H54 (cell line): ENCODE measurements at places on chromosomes 7 and 10.

- no peak for DNase-seq
These were observed 65.9 kb upstream of the A1CF start for GRCh38 chr10:50951365-50951764.

- no peak for DNase-seq
These were observed 22.1 kb downstream of the TMEM106B start for GRCh38 chr7:12233175-12233574.

GRCh38 chr10:103884681-103885139 is 29.3 kb upstream of the SH3PXD2A start:
- peak; percentile 48 for DNase-seq

DNA sequence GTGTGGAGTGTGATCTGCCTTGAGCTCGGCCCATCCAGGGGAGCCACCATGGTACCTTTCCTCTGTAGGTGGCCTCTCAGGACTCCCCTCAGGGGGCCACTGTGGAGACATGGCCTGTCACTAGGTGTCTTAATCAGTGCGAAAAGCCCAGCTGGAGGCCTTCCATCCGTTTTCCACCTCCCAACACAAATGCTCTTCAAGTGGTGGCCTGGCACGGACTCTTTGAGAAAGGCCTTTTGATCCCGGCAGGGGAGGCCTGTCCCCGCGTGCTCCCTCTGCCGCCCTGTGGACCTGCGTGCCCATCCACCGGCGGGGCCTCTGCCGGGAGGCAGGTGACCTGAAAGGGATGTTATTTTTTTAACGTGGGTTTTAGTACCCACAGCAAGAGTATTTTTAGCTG is 149.5 kb downstream of the RGS10 start:
- no peak for DNase-seq

GRCh38 chr7:33457039-33457438 is 327.7 kb downstream of the BBS9 start:
- DNase-seq, result no peak

- no peak for DNase-seq
These were observed 180.2 kb upstream of the FZD8 start for GRCh38 chr10:35822316-35822715.

- DNase-seq, result no peak
These were observed 20.2 kb downstream of the SDK1 start for GRCh38 chr7:3321206-3321605.

GRCh38 chr7:47813620-47814260 is 134.5 kb downstream of the PKD1L1 start:
- DNase-seq, result no peak

- no peak for DNase-seq
These were observed 687 bp upstream of the ARMC3 start for GRCh38 chr10:22927166-22927565.

GRCh38 chr10:34912771-34913170 is 97.7 kb upstream of the PARD3 start:
- no peak for DNase-seq

GRCh38 chr7:132440151-132440550 is 136.1 kb downstream of the PLXNA4 start:
- no peak for DNase-seq

GRCh38 chr10:8389630-8390029 is 335.1 kb downstream of the GATA3 start:
- DNase-seq, result no peak

- no peak for DNase-seq
These were observed 4.1 kb upstream of the VSIR start for GRCh38 chr10:71777213-71777985.

DNA sequence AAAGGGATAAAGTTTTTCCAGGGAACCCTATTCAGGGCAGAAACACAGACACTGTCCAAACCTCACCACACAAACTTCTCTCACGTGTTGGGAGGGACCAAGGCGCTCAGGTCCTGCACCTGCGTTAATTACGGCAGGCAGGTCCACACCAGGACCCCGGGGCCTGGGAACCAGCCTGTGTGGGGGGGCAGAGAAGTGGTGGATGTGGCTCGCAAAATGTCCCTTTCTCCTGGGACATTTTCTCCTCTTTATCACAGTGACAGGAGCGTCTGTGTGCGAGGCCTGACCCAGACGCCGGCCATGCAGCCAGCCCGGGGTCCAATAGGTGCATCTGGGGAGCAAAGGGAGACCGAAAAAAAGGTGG is 73.4 kb upstream of the ZNF722 start:
- DNase-seq, result no peak

DNA sequence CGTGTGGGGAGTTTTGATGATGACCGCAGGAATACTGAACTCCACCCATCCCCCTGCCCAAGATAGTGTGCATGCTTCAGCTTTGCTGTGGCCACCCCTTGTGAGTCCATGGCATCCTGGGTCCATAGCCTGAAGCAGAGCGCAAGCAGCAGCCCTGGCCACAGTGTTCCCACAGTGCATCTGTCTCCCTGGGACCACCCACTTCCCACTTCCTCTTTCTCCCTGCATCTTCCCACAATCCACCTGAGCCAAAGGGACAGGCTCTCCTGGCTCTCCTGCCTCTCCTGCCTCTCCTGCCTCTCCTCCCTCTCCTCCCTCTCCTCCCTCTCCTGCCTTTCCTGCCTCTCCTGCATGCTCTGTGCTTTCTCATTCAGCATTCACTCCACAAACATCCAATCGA is 150.7 kb downstream of the PAXIP1 start:
- DNase-seq, result no peak

GRCh38 chr10:85645926-85646711 is 720.5 kb downstream of the GRID1 start:
- DNase-seq, result peak; percentile 72

GRCh38 chr7:105806592-105807447 is 69.6 kb downstream of the ATXN7L1 start:
- peak; percentile 75 for DNase-seq

GRCh38 chr10:33871061-33871956 is 536.8 kb upstream of the NRP1 start:
- DNase-seq, result no peak

DNA sequence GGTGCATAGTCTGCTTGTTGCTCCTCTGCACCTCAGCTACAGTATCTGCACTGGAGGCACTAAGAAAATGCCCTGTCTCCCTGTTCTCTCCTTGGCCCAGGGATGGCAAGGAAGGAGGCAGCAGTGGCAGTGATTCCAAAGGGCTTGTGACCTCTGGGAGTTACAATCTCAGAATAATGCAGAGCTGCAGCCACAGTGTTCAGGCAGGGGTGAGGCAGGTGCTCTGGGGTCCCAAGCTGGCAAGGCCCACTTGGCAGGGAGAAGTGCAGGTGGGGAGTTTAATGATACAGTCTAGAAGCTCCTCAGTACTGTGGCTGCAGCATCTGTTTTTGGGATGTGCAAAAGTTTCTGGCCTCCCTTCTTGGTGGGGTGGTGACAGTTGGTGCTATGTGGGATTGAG is 456.4 kb downstream of the CCSER2 start:
- DNase-seq, result no peak

- no peak for DNase-seq
These were observed 10.4 kb upstream of the PRKG1 start for GRCh38 chr10:51063659-51064535.

DNA sequence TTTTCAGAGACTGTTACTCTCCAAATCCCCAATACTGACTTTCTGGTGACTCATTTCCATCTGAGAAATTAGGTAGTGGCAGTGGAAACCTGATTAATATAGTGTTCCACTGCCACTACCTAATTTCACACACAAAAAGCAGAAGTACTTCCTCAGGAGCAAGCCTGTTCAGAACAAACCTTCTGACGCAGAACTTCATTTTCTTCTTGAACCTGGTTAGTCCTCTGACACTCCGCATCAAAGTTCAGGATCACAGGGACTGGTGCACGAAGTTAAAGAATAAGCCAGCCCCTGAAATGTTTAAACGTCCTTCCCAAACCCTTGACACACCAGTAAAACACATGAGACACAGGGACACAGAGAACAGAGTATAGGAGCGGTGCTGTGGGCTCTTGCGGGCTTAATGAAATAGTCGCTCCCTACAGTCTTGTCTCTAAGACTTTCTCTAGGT is 4.4 kb downstream of the WDR91 start:
- DNase-seq, result no peak

DNA sequence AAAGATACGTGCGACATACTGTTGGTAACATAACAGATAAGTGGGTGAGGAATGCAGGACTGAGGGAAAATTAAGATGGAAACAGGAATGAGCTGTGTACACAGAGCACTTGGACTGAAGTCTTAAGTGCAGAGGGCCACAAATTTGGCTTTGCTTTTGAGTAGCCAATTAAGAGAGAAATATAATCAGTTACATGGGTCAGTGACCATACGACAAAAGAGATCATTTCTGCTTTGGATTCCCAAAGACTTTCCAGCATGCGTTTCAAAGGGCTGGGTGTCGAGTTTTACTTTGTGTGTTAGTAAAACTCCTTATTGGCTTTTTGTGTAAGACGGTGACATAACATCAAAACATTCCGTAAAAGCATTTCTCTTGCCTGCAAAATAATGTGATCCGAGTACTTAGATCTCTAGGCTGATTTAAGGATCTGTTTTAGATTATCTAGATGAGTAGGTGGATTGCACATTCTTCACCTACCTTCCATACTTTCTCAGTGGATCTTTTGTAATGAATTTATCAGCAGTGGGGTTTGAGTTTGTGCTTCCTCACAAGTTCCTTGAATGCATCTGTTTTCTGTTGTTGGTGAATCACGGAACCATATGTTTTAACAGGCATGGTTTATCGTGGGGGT is 7.5 kb downstream of the RABGEF1 start:
- DNase-seq, result no peak

- no peak for DNase-seq
These were observed 9.7 kb upstream of the TTYH3 start for GRCh38 chr7:2621948-2622640.

GRCh38 chr7:26620352-26620751 is 244.0 kb downstream of the SKAP2 start:
- peak; percentile 81 for DNase-seq

DNA sequence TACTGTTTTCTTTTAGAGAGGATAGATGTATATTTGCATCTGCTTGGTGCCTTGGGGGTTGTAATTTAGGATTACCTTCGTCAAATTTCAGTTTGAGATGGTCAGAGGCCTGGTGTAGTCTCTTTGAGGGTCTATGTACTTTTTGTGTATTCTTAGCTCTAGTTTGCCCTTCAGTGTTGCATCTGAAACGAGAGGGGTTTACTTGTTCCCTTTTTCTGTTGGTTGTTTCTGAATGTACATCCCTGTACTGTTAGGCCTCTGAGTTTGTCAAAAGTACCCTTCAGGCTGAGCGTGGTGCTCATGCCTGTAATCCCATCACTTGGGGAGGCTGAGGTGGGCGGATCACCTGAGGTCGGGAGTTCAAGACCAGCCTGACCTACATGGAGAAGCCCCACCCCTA is 60.0 kb downstream of the MLLT10 start:
- no peak for DNase-seq

- peak; percentile 8 for DNase-seq
These were observed 12.2 kb downstream of the PDZD8 start for GRCh38 chr10:117363028-117363427.

- no peak for DNase-seq
These were observed 396 bp downstream of the GRM8 start for GRCh38 chr7:127252377-127252713.

GRCh38 chr7:123204206-123204835 is 4.6 kb upstream of the SLC13A1 start:
- no peak for DNase-seq

GRCh38 chr7:111242141-111242755 is 151.3 kb downstream of the LRRN3 start:
- no peak for DNase-seq

DNA sequence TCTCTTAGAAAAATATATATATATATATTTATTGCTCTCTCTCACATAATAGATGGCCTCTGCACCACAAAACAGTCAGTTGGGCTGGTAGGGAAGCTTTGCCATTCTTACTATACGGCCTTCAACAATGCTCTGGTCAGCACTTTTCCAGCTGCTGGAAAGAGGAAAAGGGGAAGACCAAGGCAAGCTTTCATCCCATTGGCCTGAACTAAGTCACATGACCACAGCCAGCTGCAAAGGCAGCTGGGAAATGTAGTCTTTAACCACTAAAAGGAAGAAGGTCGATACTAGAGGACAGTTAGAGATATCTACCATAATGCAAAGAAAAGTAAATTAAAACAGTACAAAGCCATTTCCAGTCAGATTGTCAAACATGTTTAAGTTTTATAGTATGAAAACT is 58.4 kb upstream of the MACROH2A2 start:
- peak; percentile 81 for DNase-seq

- DNase-seq, result no peak
These were observed 250.9 kb upstream of the TMEM72 start for GRCh38 chr10:44660271-44660670.

- DNase-seq, result no peak
These were observed 86.5 kb downstream of the GSAP start for GRCh38 chr7:77329466-77330168.

- no peak for DNase-seq
These were observed 110.6 kb downstream of the TNS3 start for GRCh38 chr7:47471358-47471703.

DNA sequence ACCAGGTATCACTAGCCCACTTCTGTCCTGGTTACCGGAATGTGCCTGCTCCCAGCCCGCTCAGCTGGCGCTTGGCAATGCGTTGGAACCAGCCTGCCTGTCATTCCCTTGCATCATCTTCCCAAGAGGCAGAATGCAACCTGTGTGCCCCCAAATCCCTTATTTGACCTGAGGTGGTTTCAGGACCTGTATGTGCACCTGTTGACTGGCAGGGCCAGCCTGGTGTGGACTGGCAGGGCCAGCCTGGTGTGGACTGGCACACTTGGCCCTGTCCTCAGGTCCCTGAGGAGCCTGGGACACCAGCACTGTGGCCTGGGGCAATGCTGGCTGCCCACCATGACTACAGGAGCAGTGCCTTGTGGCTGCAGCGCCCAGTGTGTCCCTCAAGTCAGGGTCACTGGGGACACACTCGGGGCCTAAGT is 38.2 kb downstream of the ZNF467 start:
- DNase-seq, result no peak
